ENCODE measurements at places on chromosomes 2 and 18.

DNA sequence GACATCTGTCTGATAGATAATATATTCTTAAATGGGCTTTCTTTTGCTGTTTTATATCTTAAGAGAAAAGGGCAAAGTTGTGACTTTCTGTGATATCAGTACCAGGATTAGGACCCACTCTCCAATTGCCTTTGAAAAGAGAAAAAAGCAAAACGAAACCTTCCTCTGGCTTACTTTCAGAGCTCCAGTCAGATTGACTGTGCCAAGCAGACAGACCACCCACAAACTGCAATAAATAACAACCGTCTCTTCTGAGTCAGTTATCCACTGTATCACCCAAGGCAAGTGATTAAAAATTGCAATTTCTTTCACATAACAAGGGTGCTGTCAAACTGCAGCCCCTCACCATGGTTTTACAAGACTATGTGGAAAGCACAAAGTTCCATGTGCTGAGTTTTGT lies 230.5 kb upstream of the SETBP1 start:
- DNase-seq = no peak

GRCh38 chr2:31131871-31132270 lies 6.4 kb downstream of the GALNT14 start:
- no peak for DNase-seq

- no peak for DNase-seq
Observed at GRCh38 chr18:2987876-2988790, 24.8 kb downstream of the LPIN2 start.

- DNase-seq = no peak
Observed at GRCh38 chr2:11444737-11445136, 21.2 kb downstream of the E2F6 start.

GRCh38 chr2:120699292-120699691 lies 36.4 kb upstream of the GLI2 start:
- DNase-seq = no peak

- DNase-seq = no peak
Observed at GRCh38 chr2:203280428-203281064, 41.7 kb downstream of the CYP20A1 start.

- DNase-seq = no peak
Observed at GRCh38 chr2:117726747-117727146, 87.7 kb upstream of the DDX18 start.

GRCh38 chr18:26003817-26004216 lies 86.6 kb downstream of the SS18 start:
- DNase-seq = no peak

DNA sequence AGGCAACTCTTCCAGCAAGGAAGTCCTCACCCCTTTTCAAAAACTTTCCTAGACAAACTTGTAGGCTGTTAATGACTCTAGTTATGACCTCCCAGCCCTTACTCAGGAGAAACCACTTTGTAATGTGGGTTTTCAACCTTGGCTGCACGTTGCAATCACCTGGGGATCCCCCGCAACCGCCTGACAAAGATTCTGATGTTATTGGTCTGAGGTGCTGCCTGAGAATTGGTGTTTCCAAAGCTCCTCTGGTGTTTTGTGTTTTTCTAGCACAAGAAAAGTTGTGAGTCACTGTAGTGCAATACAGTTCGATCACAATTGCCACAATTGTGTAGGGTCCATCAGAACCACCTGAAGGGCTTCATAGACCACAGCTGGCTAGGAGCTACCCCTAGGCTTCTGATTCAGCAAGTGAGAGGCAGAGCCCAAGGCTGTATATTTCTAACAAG lies 121.6 kb downstream of the SP100 start:
- no peak for DNase-seq

GRCh38 chr2:133040170-133040569 lies 370.2 kb upstream of the LYPD1 start:
- no peak for DNase-seq

GRCh38 chr2:235600926-235601325 lies 107.1 kb downstream of the AGAP1 start:
- no peak for DNase-seq

GRCh38 chr2:103823847-103824246 lies 1030.1 kb upstream of the POU3F3 start:
- no peak for DNase-seq

DNA sequence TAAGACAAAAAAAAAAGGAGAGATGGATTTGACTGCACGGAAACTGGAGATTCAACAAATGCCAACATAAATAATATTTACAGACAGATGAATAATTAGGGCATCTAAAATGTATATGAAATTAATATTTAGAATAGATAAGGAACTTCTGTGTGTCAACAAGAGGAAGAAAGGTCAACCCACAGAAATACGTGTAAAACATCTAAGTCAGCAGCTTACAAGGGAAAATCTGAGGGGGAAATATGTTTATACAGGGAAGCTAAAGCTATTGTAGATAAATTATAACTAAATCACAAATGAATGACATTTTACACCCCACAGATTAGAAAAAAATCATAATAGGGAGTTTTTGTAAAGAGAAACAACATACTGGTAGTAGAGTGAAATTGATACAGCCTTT lies 159.9 kb downstream of the PIEZO2 start:
- no peak for DNase-seq

DNA sequence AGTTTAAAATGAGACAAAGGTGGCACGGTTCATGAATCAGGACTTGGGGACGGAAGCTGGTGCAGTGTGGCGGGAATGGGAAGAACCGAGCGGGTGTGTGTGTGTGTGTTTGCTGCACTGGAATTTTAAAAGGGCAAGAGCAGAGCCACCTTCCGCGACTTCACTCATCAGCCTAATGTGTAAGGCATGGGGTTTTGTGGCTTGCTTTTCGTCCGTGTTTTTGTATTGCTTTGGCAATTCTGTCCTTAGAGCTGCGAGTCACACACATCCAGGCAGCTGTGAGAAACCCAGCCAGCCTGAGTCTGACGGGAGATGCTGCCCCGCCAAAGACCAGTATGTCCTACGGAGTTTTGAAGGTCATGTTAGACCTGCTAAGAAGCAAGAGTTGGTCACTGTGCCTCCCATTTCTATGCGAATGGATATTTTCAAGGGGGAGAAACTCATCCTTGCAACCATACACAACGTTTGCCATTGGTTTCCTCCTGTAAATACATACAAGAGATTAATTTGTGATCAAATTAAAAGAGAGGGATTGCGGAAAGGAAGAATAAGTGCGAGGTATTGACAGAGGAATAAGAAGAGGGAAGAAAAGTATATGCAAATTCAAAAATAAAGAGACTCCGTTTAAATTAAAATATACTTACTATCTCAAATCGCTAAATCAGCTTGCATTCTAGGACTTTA lies 665 bp upstream of the CACNB4 start:
- no peak for DNase-seq

GRCh38 chr2:174025271-174026121 lies 60.3 kb upstream of the SP3 start:
- no peak for DNase-seq

GRCh38 chr2:200674837-200675236 lies 89.0 kb downstream of the AOX1 start:
- DNase-seq = no peak

GRCh38 chr18:49866680-49867079 lies 53.3 kb upstream of the ACAA2 start:
- no peak for DNase-seq

DNA sequence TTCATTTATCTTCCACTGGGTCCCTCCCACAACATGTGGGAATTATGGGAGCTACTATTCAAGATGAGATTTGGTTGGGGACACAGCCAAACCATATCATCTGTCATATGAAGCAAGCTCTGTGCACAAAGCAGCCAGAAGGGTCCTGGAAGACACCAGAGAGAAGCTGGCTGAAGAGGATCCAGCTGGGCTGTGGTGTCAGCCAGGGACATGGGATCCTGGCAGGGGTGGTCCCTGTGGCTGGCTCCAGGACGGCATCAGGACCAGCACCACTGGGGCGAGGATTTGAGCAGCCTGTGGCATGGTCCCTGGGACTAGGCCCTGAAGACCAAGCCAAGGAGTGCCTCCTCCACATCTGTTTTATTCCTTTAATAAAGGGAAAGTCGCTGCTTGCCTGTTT lies 84.8 kb upstream of the HDAC4 start:
- no peak for DNase-seq

DNA sequence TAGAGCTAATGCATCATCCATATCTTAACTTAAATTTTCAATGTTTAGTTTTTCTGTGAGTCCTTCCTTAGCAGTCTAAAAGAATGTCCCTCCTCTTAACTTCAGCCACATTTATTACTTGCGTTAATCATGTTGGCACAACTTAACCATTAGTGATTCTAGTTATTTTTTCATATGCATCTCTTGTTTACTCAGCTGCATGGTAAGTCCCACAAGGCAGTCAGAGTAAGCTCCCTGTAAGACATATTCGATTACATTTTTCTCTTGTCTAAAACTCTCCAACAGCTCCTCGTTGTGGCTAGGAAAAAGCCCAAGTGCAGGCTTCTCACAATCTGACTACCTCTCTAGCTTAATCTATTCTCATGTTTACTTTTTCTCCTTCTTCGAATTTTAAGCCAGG lies 2045.3 kb upstream of the PIK3C3 start:
- DNase-seq = no peak

DNA sequence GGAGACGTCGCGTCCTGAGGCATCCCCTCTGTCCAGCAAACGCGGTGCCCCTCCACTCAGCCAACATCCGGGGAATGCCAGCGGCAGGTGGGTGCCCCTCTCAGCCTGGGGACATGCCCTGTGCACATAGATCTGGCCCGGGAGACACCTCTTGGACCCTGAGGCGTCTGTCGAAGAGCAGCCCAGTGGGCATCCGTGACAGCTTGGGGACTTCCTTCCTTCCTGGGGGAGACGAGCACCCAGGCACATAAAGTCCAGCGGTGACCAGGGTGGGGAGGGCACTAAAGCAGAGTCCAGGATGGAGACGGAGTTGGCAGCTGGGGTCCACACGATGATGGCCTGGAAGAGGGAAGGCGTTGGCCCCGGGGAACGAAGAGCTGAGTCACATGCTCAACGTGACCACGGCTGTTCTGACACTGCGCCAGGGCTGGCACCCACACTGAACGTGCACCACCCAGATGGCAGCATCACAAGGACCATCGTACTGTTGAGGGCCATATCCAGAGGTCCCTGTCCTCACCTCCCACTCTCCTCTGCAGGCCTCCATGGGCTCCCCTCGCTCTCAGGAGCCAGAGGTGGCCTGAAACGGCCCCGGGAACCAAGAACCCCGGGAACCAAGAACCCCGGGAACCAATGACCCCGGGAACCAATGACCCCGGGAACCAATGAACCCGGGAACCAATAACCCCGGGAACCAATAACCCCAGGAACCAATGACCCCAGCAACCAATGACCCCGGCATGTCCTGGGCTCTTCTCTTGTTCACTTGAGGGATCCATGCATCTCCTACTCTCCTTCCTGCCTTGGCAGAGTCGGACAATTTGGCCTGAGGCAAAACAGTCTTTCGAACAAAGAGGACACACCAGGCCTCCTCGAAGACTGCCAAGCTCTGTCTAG lies 22.6 kb downstream of the HDAC4 start:
- DNase-seq = no peak

GRCh38 chr18:33653231-33653630 lies 75.2 kb downstream of the ASXL3 start:
- DNase-seq = no peak

DNA sequence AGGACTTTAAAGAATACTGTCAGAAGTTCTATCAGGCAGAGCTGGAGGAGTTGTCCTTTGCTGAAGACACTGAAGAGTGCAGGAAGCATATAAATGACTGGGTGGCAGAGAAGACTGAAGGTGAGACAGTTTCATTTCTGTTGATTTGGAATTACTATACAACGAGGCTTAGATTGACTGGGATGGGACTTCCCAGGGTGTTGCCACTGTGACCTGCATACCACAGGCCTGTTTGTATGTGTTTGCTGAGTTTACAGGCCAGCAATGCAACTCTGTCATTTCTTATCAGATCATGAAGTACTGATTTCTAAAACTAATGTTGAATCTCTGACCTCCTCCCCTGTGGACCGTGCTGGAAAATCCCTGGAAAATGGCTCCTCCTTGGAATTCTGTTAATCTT lies 11.8 kb downstream of the SERPINB8 start:
- DNase-seq = no peak

DNA sequence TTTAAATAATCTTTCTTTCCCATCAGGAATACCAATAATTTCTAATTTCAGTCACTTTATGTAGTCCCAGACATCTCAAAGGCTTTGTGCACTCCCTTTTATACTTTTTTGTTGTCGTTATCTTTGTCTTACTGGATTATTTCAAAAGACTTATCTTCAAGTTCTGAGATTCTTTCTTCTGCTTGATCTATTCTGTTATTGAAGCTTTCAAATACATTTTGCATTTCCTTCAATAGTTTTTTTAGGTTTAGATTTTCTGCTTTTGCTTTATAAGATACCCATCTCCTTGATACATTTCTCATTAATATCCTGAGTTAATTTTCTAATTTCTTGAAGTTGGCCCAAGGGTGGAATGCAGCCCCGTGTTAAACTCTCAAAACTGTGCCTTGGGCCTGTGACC lies 432.4 kb downstream of the RIT2 start:
- no peak for DNase-seq

GRCh38 chr2:230899786-230900185 lies 25.3 kb downstream of the GPR55 start:
- DNase-seq = no peak

DNA sequence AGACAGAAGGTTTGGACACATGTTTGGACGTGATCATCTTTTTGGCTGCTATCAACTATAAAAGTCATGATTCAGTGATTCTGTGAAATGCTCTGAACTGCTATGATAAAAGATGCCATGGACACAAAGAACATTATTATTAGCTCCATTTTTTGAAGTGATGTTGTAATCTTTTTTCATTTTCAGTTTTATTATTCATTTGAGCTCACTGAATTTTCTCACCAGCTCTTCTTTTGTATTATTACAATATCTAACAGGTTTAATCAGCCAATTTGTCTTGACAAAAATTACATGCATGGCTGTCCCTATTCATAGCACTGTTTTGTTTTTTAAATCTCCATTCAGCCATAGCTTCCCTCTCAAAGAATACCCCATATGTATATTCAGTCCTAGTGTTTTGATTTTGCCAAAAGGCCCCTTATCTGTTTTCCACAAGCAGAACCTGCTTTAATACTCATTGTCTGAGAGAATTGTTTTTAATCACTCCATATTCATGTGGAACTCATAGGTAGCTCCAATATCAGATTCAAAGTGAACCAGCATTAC lies 314.0 kb upstream of the FAM98A start:
- no peak for DNase-seq

DNA sequence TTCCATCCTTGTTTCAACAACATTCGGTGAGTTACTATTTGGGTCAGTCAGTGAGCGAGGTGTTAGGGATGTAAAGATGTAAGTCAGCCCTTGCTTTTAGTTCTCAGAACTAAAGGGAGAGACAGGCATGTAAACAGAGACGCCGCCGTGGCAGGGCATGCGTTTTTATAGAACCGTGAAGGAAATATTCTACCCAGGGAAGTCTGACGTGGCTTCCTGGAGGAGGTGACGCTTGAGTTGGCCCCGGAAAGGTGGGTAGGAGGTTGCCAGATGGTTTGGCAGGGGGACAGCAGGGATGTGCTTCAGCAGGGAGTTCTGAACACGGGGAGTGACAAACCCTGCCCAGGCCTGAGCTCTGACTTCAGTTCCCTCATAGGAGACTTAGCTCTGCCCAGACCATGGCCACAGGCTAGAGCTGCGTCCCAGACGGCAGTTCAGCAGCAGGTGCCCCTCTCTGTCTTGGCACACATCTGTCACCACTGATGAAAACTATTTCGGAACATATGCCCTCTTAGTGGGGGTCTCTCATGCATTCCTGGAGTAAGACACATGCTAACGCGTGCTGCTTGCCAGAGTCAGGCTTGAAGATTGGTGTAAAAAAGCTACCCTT lies 23.4 kb upstream of the RPL31 start:
- no peak for DNase-seq

All from stimulated activated CD8-positive, alpha-beta memory T cell treated with anti-CD3 and anti-CD28 coated beads, Interleukin-2, amount 100 ng/mL, for 1 hour (primary cell).